ENCODE measurements at places on chromosomes 4 and X.

DNA sequence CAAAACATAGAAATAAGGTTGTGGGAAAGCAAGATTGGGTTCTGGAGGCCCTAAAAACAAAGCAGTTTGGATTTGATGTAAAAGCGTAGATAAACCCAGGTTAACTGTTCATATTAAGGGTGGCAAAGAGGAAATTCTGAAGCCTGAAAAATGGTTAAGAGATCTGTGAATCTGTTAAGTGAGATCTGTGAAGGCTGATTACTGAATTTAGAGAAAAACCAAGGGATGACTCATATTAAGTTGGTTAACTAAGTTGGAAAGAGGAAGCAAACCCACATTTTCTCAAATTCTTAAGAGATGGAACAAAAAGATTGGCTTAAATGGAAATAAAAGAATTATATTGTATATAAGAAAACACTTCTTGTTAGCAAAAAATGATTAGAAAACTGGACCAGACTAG is 22.8 kb downstream of the GPAT3 start:
- DNase-seq: no peak

DNA sequence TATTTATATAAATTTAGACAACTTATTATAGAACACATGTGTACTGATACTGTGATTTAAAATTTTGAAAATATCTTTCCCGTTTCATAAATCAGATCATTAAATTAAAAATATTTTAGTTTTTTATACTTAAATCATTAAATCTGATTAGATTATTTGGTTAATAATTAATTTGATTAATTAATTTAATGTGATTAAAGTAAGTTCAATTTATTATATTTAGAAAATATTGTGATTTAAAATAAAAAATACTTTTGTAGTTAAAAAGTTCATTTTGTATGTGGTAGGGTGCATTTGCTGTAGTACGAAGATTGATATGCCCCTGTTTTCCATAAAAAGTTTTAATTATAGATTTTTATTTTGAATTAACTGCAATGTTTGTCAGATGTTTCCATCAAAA is 1323.4 kb downstream of the RAPGEF2 start:
- no peak for DNase-seq

DNA sequence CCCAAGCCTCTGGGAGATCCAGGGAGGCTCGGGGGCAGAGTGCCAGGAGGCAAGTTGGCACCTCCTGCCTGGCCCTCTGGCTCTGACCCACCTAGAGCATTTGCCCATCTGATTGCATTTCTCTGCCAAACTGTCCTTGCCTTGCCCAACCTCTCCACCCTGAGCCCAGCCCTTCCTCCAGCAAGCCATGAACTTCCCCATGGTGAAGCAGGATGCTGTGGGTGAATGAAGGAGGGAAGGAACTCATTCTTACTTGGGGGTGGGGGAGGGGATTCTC is 9.3 kb upstream of the CNGA2 start:
- no peak for DNase-seq

DNA sequence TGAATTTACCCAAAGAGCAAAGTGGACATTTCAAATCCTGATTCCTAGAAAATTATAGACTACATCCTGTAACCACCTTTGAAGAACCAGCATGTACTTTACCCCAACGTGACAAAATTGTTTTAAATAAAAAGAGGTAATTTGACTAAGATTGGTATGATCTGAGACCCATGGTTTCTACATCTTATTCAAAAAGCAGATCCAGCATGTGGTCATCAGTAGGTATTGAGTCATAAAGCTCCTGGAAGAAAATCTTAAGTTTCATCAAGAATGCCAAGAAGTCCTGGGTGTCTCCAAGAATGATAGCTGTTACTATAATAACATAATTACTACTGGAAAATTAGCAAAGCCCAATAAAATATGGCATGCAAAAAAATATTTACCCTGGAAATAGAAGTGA is 61.8 kb downstream of the NFKB1 start:
- no peak for DNase-seq

- DNase-seq: no peak
These were observed 71.3 kb upstream of the STS start for GRCh38 chrX:7076245-7076661.

DNA sequence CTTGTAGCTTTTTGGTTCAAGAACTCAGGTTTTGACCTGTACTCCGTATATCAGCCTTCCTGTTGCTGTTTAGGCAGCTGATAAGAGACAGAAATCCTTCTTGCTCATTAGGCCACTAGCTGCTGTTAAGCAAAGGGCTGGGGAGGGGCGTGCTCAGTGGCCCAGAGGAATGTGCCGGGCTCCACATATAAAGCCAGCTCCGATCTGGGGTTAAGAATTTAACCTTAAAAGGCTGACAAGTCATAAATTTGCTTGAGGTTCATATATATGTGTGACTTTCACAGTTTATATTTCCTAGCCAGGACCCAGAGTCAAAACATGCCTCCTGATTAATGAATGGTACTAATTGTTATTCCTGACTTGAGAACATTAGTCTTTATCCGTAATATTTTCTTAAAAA is 15.3 kb downstream of the GPC3 start:
- no peak for DNase-seq

GRCh38 chrX:12292996-12293765 is 154.9 kb downstream of the FRMPD4 start:
- no peak for DNase-seq

DNA sequence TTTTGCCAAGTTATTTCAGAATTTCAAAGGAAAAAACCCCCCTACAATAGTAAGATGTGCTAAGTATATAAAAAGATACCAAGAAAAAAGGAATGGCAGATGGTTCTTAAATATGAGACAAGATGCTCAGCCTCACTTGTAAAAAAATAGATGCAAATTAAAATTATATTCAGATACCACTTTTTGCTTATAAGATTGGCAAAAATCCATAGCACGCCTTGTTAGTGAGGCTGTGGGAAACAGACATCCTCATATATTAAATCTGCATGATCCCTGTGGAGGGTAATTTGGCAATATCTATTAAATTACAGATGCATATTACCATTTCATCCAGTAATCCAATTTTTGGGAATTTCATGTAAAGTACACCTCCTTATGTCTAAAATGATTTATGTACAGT is 62.5 kb upstream of the PDHA1 start:
- DNase-seq: no peak

GRCh38 chr4:177987896-177988295 is 545.7 kb upstream of the AGA start:
- DNase-seq: no peak

DNA sequence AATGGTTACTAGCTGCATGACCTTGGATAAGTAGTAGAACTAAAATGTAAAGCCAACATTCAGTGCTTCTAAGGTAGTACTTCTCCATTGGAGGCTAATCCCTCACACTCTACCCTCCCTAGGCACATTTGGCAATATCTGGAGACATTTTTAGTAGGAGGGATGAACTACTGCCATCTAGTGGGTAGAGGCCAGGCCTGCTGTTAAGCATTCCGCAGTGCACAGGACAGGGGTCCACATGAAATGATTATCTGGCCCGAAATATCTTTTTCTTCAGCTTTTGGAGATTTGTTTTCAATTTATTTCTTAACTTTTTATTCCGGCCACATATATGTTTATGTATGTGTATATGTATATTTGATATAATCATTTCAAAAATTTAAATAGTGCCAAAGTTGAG is 36.0 kb upstream of the SPANXC start:
- no peak for DNase-seq

DNA sequence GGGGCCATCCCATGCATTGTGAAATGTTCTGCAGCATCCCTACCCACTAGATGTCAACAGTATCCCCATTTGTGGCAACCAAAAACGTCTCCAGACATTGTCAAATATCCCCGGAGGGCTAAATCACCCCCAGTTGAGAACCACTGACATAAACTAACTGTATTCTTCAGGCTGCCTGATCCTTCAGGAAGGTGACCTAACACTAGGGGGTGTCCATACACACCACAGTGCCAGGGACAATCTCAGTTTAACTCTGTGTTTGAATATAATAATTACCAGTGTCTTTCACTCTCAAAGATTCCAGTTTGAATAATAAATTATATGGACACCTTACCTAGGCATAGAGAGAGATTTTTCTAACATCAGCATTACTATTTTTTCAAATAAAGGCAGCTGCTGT is 6.4 kb downstream of the ACE2 start:
- no peak for DNase-seq

- no peak for DNase-seq
These were observed 11.9 kb downstream of the FSTL5 start for GRCh38 chr4:162151850-162152249.

GRCh38 chr4:24643774-24644520 is 59.6 kb upstream of the DHX15 start:
- DNase-seq: no peak

GRCh38 chr4:162938738-162939485 is 227.8 kb downstream of the NAF1 start:
- no peak for DNase-seq

GRCh38 chr4:59729321-59729720 is 1470.8 kb upstream of the ADGRL3 start:
- no peak for DNase-seq

- DNase-seq: no peak
These were observed 142.3 kb downstream of the PDGFC start for GRCh38 chr4:156829201-156829873.

DNA sequence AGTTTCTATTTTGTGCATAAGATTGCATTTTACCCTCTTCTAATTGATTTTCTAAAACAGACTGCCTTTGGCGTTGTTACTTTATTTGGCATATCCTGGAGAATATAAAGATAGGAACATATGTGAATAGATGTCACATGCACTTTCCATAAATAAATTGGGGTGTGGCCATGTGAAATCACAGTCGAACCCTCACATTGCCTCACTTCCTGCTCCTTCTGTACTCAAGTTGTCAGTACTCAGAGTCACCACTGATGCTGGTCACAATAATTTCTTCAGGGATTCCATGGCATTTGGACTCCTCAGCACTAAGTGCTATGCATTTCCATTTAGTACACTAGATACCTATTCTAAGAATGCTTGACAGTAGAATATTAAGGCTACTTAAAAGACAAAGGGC is 1.4 kb upstream of the EMCN start:
- no peak for DNase-seq

DNA sequence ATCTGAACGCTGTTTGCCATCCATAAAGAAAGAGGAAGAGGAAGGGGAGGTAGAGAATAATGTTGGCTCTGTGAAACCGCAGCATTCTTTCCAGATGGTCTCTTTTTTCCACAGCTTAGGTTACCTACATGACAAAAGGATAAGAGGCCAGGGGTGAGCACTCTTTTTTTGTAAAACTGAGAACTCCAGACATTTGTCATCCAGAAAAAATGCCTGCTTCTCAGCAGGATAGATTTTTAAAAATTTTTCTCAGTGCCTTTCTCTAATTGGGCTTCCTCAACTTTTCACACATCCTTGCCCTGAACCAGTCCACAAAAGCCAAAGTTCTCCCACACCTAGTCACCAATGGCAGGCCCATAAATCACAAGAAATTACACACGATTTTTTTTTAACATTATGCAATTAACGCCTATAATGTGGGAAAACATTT is 158.1 kb upstream of the TENM3 start:
- no peak for DNase-seq

DNA sequence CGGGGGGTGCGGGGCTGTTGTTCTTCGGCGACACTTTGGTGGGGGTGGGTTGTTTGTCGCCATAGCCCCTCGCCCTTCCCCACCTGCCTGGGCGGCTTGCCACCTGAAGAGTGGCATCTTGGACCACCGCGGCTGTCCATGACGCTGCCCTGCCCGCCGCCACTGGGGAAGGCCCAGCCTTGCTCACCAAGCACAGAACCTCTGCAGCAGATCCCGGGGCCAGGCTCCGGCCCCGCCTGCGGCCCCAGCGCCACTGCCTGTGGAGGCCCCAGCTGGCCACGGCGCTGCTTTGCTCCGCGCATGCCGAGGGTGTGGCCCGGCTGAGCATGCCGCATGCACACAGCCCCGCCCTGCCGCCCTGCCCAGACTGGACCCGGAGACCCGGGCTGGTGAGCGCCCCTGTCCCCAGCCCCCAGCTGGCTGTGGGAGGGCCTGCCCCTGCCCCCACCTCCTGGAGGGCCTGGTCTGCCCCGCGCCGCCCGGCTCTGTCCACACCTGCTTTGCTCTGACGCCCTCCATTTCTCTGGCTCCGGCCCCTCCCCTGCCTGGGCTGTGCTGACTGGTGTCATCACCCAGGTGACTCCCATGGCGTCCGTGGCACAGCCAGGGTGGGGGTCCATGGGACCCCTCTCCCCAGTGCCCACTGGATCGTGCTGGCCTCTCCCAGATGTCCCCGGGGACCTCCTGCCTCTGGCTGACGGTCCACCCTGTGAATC is 5.3 kb downstream of the NAT8L start:
- DNase-seq: no peak

DNA sequence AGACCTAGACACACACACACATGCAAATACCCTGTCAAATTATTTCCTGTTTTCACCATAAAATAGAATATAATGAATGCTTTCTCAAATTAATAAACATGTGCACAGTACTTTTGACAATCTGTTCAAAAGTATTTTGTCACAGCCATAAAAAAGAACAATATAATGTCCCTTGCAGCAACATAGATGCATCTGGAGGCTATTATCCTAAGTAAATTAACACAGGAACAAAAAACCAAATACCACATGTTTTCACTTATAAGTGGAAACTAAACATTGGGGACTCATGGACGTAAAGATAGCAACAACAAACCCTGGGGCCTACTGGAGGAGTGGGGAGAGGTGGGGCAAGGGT is 15.5 kb downstream of the RAB40A start:
- DNase-seq: no peak

- no peak for DNase-seq
These were observed 22.3 kb upstream of the MAOA start for GRCh38 chrX:43633757-43634156.

GRCh38 chrX:12681047-12681446 is 110.2 kb upstream of the PRPS2 start:
- DNase-seq: no peak

- DNase-seq: no peak
These were observed 69.2 kb downstream of the GALNT7 start for GRCh38 chr4:173237762-173238161.

GRCh38 chr4:178784491-178784890 is 1342.3 kb upstream of the AGA start:
- no peak for DNase-seq

DNA sequence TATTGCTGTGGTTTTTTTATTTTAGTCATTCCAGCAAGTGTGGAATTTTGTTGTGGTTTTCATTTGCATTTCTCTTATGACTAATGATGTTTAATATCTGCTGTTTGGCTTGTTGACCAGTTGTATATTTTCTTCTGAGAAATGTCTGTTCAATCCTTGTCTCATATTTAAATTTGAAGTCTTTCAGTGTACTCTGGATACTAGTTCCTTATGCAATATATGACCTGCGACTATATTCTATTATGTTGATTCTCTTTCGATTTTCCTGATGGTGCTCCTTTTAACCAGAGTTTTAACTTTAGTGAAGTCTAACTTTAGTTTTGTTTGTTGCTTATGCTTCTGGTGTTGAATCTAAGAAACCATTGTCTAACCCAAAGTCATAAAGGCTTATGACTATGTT is 1528.0 kb downstream of the TECRL start:
- DNase-seq: no peak

GRCh38 chr4:61527888-61528287 is 327.8 kb downstream of the ADGRL3 start:
- DNase-seq: no peak

DNA sequence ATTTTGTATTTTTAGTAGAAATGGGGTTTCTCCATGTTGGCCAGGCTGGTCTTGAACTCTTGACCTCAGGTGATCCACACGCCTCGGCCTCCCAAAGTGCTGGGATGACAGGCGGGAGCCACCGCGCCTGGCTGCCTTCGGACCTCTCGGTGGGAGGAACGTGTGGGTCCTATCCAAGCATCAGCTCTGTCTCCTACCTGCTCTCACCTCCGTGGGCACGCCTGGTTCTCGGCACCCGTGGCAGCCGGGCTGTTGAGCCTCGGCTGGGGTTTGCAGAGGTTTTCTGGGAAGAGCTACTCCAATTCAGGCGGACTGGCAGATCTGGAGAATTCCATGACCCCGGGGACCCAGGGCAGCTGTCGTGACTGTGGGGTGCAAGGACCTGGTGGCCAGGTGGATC is 23.6 kb upstream of the PPP2R3B start:
- no peak for DNase-seq
